Hepatocyte (in vitro differentiated cells): ENCODE measurements at places on chromosomes 16 and 17.

DNA sequence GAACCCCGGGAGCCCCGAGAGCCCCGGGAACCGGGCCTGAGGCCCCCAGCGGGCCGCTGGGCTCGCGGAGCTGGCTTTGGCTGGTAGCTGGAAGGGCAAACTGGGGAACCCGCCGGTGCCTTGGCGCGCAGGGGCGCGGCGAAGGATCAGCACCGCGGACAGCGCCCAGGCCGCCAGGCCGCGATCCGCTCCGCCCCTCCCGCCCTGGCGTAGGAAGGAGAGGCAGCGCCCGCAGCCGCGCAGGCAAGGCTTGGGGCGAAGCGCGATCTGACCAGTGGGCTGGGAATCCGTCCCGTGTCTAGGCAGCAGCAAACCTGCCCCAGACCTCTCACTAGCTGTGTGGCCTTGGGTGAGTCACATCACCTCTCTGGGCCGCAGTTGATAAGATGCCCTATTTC lies 331 bp upstream of the CCDC92B start:
- peaks cover 76% of the 10 kb centered on the region for H3K27me3 ChIP-seq
- no peak overlapping the region for H3K27ac ChIP-seq
- peak; percentile 91 for DNase-seq
- no peak overlapping the region for H3K4me3 ChIP-seq
- H3K36me3 ChIP-seq: no peaks in the 10 kb centered on the region

DNA sequence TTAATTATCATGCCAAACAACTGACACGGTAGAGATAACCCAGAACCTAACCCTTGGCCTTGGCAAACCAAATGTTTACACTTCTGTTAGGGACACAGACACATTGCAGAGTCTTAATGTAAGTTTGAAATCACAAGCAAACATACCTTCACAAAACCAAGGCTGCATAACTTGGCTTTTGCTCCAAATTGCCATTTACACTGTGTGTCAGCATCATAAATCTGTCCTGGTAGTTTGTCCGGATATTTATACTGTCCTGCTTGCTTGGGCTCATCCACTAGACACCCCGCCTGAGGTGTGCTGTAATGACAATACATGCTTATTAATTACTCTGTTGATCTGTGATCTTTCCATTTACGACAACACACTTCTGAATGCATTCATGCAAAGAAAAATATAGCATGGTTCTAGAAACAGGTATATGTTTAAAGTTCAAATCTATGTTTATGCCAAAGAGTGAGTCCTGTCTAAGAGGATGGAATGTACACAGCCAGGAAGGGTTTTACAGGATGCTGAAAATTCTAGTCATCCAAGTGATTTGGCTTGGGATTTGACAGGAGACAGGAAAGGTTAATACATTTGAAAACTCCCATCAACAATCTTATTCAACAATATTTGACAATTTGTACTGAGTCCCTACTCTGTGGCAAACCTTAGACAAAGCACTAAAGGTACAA lies 81.1 kb downstream of the ADAMTS18 start:
- H3K36me3 ChIP-seq: no peaks in the 10 kb centered on the region
- peaks cover 17% of the 10 kb centered on the region for H3K4me1 ChIP-seq
- no peaks in the 10 kb centered on the region for H3K27me3 ChIP-seq
- peak overlapping the region; percentile 4 for H3K27ac ChIP-seq
- no peak for DNase-seq
- no peak overlapping the region for H3K4me3 ChIP-seq

GRCh38 chr16:63539276-63539675 lies 1503.0 kb upstream of the CDH8 start:
- no peaks in the 10 kb centered on the region for H3K4me1 ChIP-seq
- H3K36me3 ChIP-seq: no peaks in the 10 kb centered on the region
- DNase-seq: no peak

- no peaks in the 10 kb centered on the region for H3K36me3 ChIP-seq
- DNase-seq: no peak
- H3K4me3 ChIP-seq: no peak overlapping the region
Observed at GRCh38 chr17:66183529-66183928, 8.4 kb downstream of the CEP112 start.

- DNase-seq: peak; percentile 62
- peaks cover 13% of the 10 kb centered on the region for H3K4me1 ChIP-seq
- peak overlapping the region; percentile 45 for H3K4me3 ChIP-seq
Observed at GRCh38 chr17:73091770-73092522, 542 bp downstream of the SLC39A11 start.

DNA sequence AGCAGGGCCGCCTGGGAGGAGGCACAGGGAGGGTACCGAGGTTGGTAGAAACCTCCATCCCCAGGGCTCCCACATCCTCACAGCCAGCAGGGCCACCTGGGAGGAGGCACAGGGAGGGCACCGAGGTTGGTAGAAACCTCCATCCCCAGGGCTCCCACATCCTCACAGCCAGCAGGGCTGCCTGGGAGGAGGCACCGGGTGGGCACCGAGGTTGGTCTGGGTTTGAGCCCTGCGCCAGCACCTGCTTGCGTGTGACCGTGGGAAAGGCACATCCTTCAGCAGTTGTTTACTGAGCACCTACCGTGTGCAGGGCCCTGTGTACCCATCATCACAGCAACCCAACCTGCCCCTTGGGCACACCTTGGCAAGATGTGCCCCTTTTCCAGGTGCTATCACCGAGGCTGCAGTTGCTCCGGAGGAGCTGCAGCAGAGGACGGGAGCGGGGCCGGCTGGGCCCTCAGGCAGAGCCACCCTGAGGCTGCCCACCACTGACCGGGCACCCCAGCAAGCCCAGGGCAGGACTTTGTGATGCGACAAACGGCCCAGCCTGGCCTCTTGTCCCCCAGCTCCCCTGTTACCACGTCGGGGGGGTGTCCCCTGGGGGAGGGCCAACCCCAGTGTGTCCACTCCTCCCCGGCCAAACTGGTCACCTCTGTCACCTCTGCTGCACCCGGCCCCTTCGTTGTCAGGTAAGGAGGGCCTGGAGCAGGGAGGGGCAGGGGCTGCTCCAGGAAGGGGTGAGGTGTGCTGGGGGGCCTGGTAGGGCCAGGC lies 22.1 kb upstream of the OSGIN1 start:
- no peak overlapping the region for H3K4me3 ChIP-seq
- no peak for DNase-seq
- no peaks in the 10 kb centered on the region for H3K36me3 ChIP-seq
- no peaks in the 10 kb centered on the region for H3K27me3 ChIP-seq

GRCh38 chr17:57919918-57920317 lies 35.3 kb downstream of the CUEDC1 start:
- peaks cover 52% of the 10 kb centered on the region for H3K4me1 ChIP-seq
- H3K27ac ChIP-seq: no peak overlapping the region
- no peak overlapping the region for H3K4me3 ChIP-seq
- H3K36me3 ChIP-seq: no peaks in the 10 kb centered on the region
- no peak for DNase-seq
- H3K27me3 ChIP-seq: no peaks in the 10 kb centered on the region

- no peak overlapping the region for H3K4me3 ChIP-seq
- H3K36me3 ChIP-seq: no peaks in the 10 kb centered on the region
- no peak overlapping the region for H3K27ac ChIP-seq
- no peaks in the 10 kb centered on the region for H3K27me3 ChIP-seq
Observed at GRCh38 chr17:64572682-64573154, 65.9 kb downstream of the CEP95 start.

DNA sequence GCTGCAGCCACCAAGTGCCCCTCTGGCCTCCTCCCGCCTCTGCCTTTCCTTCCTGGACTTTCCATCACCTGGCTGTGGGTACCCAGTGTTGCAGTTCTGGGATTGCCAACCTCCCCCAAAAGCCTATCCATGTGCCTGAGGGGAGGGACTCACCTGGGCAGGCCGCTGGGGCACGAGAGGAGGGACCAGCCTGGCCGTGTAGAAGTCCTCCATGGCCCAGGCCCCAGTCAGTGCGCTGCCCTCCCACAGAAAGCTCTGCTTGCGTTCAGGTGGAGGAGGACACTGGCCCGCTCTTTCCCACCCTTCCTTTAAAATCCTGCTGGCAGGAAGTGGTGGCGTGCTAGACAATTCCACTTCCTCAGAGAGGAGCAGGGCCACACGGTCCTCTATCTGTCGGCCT lies 14.2 kb downstream of the SLX4 start:
- no peak overlapping the region for H3K27ac ChIP-seq
- no peaks in the 10 kb centered on the region for H3K27me3 ChIP-seq

DNA sequence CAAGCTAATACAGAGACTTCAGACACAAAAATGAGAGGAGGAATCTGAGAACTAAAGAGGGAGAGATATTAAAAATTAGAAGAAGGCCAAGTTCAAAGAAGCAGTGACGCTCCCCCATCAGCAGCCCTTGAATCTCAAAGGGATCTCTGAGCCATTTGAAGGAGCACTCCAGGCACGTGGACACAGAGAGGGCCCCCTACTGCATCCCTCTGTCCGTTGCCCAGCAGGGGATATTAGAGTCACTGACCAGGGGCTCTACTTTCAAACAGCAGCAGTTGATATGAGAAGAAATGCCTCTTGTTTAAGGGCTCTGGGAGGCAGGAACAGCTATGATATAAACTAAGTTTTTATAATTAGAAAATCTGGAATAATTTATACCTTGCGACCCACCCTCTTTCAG lies 479.0 kb upstream of the SALL1 start:
- H3K4me1 ChIP-seq: no peaks in the 10 kb centered on the region
- H3K36me3 ChIP-seq: no peaks in the 10 kb centered on the region
- DNase-seq: no peak
- H3K27me3 ChIP-seq: no peaks in the 10 kb centered on the region
- H3K4me3 ChIP-seq: no peak overlapping the region

DNA sequence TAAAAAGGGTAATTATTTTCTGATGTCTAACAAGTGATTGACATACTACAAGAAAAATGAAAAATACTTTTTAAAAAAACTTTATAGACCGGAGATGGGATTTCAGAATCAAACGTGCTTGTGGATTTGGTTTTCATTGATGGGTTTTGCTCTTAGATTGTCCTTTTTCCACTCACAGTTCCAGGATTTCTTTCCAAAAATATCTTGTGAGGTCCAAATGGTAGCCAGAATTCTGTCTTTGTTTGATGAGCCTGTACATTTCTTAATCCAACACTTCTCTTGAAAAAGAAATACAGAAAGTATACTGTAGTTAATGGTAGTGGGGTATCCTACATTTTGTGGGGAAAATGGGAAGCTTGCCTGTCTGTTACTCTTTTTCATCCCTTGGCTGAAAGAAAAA lies 329.3 kb downstream of the KCNJ2 start:
- H3K27me3 ChIP-seq: no peaks in the 10 kb centered on the region
- H3K36me3 ChIP-seq: no peaks in the 10 kb centered on the region
- H3K27ac ChIP-seq: peak overlapping the region; percentile 2
- DNase-seq: no peak
- H3K4me1 ChIP-seq: peaks cover 5% of the 10 kb centered on the region

DNA sequence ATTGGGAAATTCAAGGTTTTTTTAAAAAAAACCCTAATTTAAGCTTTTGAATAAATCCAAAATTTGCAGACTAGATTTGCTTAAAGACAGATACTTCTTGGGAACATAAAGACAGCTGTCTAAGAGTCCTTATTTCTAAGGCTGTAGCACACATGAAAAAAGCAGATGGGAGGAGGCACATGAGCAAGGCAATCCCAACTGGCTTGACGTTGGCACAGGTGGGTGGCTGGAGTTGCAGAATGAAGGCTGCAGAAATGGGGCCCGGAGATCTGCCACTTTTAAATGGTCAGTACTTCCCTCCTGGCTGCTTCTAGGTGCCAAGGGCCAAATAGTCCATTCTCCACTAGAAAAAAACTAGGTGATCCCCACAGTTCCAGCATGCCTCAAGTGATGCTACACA lies 4.4 kb downstream of the KIAA0753 start:
- peaks cover 6% of the 10 kb centered on the region for H3K36me3 ChIP-seq
- no peaks in the 10 kb centered on the region for H3K27me3 ChIP-seq
- no peak overlapping the region for H3K27ac ChIP-seq
- H3K4me3 ChIP-seq: no peak overlapping the region
- peaks cover 7% of the 10 kb centered on the region for H3K4me1 ChIP-seq
- DNase-seq: no peak

DNA sequence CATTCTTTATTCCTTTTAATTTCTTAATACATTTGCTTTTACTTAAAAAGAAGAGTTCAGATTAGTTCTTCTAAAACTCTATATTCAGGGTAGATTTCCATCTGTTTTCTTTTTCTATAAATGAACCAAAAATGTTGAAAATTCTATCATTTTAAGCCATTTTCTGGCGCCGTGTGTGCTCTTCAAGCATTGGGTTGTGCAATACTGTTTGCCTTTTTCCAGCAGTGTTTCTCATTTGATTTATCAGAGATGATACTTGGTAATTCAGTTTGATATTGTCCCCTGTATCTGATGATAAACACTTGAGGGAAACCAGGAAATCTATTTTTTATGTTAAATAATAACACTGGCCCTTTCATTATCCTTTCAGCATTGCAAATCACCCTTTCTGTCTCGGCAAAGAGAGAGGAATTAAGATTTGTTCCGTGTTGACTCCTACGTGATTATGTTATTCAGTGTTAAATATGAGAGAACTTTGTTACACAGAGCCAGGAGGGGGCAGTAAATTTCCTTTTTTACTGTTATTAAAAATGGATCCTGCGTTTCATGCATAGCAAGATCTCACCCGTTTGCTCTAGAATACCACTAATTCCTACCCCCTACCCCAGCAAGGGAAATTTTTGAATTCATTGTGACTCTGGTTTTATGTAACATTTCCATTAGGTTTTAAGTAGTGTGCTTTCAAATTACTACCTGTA lies 606.9 kb upstream of the RBFOX1 start:
- no peaks in the 10 kb centered on the region for H3K36me3 ChIP-seq
- H3K27ac ChIP-seq: no peak overlapping the region
- no peak overlapping the region for H3K4me3 ChIP-seq
- peak; percentile 19 for DNase-seq
- no peaks in the 10 kb centered on the region for H3K4me1 ChIP-seq

DNA sequence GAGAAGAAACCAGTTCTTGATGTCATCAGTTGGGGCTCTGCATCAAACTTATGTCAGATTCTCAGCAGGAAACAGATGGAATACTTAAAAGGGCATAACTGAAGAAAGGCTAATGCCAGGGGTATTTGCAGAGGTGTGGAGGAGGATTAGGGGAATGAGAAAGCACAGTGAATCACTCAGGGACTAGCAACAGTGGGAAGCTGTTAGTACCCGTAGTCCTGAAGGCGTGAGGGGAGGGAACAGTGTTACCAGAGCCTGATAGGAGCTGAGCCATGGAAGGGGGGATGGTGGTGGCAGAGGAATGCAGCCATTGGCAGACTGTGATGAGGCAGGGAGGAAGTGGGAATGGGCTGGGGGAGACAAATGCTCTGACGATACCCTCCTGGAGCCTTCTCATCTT lies 162.3 kb downstream of the UTP18 start:
- H3K27me3 ChIP-seq: no peaks in the 10 kb centered on the region
- DNase-seq: no peak
- H3K4me3 ChIP-seq: no peak overlapping the region
- no peak overlapping the region for H3K27ac ChIP-seq
- H3K4me1 ChIP-seq: no peaks in the 10 kb centered on the region
- no peaks in the 10 kb centered on the region for H3K36me3 ChIP-seq

DNA sequence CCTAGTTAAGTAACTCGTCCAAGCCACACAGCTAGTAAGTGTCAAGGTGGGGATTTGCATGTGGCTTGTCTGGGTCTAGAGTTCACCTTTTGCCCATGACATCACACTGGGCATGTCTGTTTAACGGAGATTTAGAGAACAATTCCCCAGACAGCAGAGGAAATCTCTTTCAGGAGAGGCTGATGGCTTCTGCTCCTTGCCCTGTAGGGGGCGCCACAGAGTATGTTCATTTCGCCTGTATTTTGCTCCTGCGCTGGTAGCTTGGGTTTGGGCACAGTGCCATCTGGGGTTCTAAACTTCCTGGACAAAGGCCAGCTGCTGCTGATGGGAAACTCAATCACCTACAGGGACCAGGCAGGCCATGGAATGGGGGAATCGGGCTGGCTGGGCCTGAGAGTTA lies 20.4 kb downstream of the OTOA start:
- H3K4me1 ChIP-seq: no peaks in the 10 kb centered on the region
